SK-N-SH (cell line): ENCODE measurements at places on chromosomes 5 and 9.

- DNase-seq = peak; percentile 44
Measured at GRCh38 chr5:176743136-176743861, 67.1 kb upstream of the UNC5A start.

GRCh38 chr5:132779961-132780360 lies 2.9 kb upstream of the SEPTIN8 start:
- DNase-seq = no peak

- no peak for DNase-seq
Measured at GRCh38 chr9:135060461-135061116, 26.9 kb upstream of the OLFM1 start.

GRCh38 chr5:66358741-66359140 lies 214.6 kb downstream of the SREK1 start:
- no peak for DNase-seq

- DNase-seq = no peak
Measured at GRCh38 chr9:71858812-71859211, 52.2 kb downstream of the ABHD17B start.

DNA sequence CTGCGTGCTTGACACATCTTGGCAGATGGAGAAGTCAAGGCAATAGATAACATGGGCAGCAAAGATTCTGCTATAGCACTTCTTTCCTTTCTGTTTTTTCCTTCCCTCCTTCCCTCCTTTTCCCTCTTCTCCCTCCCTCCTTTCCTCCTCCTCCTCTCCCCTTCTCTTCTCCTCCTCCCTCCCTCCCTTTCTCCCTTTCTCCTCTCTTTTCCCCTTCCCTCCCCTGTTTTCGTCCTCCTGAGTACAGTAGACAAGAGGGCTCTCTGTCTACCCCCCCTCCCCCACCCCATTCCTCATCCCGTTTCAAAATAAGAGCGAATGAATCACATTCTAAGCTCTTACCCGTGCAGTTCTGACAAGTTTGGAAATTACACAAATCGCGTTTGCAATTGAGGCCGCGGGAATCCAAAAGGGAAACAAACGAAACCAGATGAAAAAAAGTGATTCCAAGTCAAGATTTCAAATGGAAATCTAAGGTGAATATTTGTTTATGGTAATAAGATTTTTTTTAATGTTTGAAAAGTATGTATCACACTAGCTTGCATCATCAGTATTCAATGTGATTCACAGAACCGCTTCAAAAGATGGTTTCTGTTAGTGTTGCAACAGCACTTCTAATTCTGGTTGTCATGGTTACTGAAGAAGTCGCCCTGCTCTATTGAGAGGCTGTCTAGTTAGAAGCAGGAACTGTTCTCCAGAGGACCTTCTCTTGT lies 1.3 kb downstream of the NIM1K start:
- peak; percentile 69 for DNase-seq

DNA sequence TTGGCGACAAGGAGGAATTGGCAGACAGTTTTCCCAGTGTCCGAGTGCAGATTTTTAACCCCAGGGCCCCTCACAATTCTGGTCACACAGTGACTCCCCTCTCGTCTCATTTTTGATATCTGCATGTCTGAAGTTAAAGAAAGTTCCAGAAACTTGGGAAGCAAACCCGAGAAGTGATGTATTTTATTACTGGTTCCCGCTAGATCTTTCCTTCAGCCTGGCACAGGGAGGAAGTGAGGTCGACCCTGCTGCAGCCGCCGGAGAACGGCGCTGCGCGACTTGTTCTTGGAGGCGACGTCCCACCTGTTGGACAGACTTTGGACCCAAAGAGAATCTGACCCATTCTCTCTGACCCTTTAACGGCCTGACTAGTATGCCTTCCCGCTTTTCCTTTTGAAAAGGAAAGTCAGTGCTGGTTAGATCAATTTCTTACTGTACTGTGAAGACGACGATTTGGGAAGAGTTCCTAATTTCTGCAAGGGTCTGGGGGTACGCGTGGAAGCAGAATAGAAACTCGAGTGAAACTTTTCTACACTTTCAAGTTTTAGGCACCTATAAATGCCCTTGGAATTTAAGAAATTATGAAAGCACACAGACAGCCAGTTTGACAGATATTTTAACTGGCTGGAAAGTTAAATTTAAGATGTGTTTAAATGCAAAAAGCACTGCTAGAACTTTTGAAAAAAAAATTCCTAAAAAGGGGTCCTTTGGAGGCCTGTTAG lies 744 bp downstream of the OTULIN start:
- DNase-seq = peak; percentile 53

DNA sequence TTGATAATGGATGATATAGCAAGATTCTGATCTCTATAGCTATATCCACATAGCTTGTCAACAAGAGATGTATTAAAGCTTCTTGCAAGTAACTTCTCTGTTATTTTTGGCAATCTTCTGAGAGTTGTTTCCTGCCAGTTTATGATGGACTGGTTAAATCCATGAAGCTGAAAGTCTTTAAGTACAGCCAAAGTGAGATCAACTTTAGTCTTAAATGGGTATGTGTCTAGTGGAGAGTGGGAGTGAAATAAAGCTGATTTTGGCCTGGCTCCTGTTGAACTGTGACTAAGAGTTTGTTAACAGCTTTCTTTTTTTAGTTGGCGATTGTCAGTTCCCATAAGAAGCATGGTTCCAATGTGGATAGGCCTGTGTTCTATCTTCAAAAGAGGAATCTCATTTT lies 350.9 kb upstream of the PCSK5 start:
- no peak for DNase-seq

DNA sequence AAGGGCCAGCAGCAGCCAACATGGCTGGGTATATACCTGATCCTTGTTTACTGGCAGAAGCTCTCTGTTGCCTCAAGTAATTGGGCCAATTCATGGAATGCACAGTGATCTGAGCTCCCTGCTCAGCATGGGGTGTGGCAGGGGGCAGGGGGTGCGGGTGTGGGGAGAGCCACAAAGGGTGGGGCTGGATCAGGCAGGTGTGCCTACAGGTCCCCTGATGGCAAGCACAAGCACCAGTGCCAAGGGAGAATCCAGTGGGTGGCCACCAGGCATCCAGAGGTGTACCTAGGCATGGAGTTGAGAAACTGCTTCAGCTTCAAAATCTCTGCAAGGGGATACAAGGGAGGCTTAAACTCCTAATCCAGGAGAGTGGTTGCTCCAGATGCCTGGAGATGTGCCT lies 235.8 kb upstream of the TLE4 start:
- no peak for DNase-seq

- DNase-seq = no peak
Measured at GRCh38 chr5:146334074-146334533, 4.5 kb upstream of the POU4F3 start.
